Esophagus muscularis mucosa (tissue), 4 donors: ENCODE measurements at places on chromosomes 3 and 15. TPM values are rescaled to one million over a fixed set of nuclear protein-coding genes. Genes with fewer than 3 reads are reported as not detected.

The BUB1B gene
- 1.3 TPM for total RNA-seq

DNA sequence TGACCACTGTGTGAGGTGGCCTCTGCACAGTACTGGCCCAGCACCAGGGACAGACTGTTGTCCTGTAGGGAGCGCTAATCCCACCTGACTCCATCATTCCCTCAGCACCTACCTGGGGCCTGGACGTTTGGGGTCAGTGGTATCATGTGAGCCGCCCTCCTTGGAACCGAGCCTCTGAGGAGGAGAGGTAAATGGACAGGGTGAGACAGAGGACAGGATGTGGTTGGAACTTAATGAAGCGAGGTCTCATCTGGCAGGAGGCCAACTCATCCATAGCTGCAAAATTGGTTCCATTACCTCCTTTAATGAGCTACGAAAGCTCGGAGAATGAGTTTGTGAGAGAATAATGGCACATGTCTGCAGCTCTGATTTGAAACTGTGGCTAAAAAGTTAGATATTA lies 13.9 kb downstream of the MAPKAPK3 start:
- DNase-seq, result no peak

GRCh38 chr15:43977072-43977884 lies 150.5 kb downstream of the WDR76 start:
- no peak for DNase-seq

GRCh38 chr15:57251308-57251707 lies 125.0 kb upstream of the CGNL1 start:
- DNase-seq, result no peak

GRCh38 chr3:32839714-32840085 lies 21.9 kb downstream of the TRIM71 start:
- no peak for DNase-seq

- DNase-seq, result no peak
Measured at GRCh38 chr3:147397875-147398812, 8.2 kb downstream of the ZIC4 start.
